ENCODE measurements at places on chromosomes 5 and 9.

DNA sequence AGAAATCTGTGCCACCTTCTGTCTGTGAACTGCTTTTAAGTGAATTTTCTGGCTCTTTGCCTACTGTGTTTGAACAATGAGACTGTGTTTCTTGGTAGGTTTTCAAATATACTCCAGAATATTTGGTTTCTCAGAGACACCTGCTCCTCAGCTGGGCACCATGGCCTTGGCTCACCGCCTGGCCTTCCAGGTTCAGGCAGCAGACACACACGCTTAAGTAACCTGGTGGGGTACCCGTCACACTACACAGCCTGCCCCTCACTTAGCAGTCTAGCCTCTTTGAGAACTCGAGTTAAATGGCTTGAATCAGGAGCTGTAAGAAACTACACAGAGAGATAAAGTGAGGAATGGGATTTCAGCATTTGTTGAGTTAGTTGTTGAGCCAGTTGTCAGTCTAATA lies 530.5 kb downstream of the MTRR start:
- no peak for DNase-seq

DNA sequence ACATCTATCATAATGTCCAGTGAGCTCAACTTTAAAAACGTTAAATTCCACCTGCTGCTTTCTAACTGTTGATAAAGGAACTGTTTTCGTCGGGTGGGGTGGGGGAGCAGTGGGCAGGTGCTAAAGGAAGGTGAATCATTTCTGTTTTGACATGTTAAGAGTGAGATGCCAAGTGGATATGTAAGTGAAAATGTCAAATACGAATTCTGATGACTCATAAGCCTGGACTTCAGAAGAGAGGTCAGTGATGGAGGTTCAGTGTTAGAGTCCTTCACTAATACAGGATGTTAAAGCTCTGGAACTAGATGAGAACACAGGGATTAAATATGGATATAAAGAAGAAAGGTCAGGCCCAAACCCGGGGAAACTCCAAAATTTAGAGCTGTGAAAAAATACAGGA lies 617.9 kb upstream of the CTNND2 start:
- no peak for DNase-seq

GRCh38 chr5:132225165-132226032 lies 2.3 kb downstream of the P4HA2 start:
- no peak for DNase-seq

DNA sequence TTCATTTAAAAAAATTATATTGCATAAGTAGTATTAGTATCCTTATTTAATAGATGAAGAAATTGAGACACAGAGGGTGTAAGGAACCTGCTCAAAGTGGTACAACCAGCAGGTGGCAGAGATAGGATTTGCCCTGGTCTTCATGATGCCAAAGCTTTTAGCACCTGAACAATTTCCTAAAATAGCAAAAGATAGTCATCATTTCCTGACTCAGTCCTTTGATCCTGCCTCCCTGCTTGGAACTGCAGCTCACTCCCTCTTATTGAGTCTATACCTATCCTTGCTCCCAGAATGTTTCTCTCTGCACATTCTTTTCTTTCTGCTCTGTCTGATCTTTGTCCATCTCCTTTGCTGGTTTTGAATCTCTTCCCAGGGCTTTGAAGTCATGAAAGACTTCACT lies 155.8 kb downstream of the FRMD3 start:
- DNase-seq, result no peak

GRCh38 chr9:76090909-76091308 lies 200.4 kb downstream of the PCSK5 start:
- DNase-seq, result no peak

- no peak for DNase-seq
Observed at GRCh38 chr5:143472576-143472975, 69.1 kb upstream of the NR3C1 start.

DNA sequence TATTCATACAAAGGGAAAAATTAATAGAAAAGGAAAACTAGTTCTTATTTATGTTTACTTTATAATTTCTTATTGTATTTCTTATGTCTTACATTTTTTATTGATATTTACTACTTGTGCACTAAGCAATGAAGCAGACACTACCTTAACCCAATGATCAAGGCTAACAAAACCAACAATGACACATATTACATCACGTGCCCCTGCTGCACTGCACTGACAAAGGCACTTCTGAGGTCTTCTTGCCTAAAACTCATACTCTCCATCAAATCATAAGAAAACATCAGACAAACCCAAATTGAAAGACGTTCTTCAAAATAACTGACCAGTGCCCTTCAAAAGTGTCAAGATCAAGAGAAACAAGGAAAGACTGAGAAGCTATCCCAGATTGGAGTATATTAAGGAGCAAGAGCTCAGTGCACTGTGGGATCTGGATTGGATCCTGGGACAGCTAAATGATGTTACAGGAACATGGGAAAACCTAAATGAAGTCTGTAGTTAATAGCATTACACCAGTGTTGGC lies 230.9 kb downstream of the AUH start:
- DNase-seq, result no peak

- DNase-seq, result no peak
Observed at GRCh38 chr5:143228597-143229293, 174.7 kb downstream of the NR3C1 start.
